Femur (tissue), 1 donor: ENCODE measurements at places on chromosomes 16 and 17.
A peak's percentile ranks its signal among the peaks of the same experiment; 100 is the strongest.

GRCh38 chr17:45902892-45903346, 8.6 kb downstream of the MAPT start:
- no peak for DNase-seq

DNA sequence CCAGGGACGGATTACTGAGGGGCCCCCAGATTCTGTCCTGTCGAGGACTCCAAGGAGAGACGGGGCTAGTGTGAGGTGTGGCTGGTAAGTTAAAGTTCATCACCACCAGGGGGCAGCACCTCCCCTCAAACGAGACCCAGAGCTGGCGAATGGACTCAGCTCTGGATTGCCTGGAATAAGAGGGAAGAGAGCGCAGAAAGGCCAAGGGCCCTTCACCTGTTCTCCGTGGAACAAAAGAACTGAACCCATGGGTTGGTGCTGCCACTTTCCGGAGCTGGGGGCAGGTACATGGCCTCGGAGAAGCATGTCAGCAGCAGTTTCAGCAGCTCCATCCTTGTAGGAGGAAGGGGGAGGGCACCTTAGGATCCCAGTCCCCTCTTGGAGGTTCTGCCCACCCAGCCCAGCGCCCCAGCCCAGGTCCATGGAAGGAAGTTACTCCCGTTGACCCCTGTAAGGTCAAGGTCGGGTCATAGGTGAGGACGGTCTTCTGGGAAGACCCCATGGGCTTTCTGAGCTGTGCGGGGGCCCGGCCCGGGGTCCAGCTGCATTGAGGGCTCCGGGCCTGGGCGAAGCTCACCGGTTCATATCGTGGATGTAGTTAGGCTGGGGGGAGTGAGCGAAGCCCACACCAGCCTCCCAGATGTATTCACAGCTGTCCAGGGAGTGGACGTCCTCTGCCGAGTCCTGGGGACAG, 10.8 kb downstream of the HID1 start:
- peak; percentile 92 for DNase-seq

DNA sequence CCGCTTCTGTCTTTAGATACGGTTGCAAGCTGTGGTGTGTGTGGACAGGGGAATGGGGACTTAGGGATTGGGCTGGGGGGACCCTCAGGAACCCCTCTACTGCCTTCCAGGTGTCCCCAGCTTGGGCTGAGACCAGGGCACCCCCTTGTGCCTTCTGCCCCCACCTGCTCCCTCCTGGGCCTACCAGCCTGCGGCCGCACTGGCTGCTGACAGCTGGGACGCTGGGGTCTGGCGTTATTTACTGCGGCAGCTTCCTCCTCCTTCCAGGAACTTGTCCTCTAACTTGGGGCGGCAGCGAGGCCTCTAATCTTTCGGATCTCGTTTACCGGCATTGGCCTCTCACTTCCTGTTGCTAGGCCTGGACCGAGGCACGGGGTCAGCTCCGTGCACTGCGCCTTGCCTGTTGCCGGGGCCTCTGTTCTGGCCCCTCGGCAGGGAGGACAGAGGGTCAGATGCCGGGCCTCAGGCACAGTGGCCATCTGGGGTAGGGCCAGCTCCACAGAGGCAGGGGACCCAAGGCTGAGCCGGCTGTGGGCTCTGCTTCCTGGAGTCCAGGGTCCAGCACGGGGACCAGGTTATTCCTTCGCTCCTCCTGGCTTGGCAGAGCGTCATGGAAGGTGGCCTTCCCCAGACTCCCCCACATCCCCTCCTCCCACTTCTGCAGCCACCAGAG, 31.8 kb downstream of the TMEM235 start:
- peak; percentile 58 for DNase-seq

GRCh38 chr17:82152114-82152513, 54.1 kb upstream of the FASN start:
- no peak for DNase-seq

DNA sequence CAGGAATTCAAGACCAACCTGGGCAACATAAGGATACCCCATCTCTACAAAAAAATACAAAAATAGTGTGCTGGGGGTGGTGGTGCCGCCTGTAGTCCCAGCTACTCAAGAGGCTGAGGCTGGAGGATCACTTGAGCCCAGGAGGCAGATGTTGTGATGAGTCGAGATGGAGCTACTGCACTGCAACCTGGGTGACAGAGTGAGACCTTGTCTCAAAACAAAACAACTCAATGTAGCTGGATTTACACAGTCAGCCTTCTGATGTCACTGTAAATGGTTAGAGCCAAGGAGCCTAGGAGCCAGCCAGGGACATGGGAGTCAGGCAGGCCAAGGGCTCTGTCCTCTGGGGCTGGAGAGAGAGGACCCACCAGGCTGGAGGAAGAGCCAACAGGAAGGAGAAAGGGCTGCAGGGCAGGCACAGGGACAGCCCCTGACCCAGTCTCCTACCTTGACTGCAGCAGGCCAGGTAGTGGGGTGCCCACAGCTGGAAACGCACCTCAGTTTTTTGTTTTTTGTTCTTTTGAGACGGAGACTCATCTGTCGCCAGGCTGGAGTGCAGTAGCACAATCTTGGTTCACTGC, 8.4 kb downstream of the CDIPT start:
- no peak for DNase-seq

- no peak for DNase-seq
Measured at GRCh38 chr17:30534298-30534697, 57.1 kb downstream of the GOSR1 start.

- DNase-seq: no peak
Measured at GRCh38 chr17:29562615-29563014, 4.2 kb downstream of the ABHD15 start.

DNA sequence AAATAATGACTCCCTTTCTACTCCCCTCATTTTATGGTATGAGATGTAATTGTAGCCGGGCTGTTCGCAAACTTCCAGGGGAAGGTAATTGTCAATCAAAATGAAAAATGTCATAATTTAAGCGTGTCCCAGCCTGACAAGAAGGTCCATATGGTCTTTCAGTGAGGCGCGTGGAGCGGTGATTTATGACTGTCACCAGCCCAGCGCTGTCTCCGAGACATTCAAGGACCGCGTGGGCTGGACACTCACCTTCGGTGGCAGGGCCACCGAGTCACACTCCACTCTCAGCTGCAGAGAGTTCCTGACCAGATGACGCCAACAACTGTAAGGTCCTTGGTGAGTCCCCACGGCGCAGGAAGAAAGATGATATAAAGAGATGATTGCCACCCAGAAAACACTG, 157.7 kb upstream of the TNRC6C start:
- DNase-seq: no peak

GRCh38 chr17:15908378-15908777, 36.6 kb upstream of the ADORA2B start:
- DNase-seq: no peak

GRCh38 chr16:56697456-56698155, 15.3 kb downstream of the MT1X start:
- no peak for DNase-seq

DNA sequence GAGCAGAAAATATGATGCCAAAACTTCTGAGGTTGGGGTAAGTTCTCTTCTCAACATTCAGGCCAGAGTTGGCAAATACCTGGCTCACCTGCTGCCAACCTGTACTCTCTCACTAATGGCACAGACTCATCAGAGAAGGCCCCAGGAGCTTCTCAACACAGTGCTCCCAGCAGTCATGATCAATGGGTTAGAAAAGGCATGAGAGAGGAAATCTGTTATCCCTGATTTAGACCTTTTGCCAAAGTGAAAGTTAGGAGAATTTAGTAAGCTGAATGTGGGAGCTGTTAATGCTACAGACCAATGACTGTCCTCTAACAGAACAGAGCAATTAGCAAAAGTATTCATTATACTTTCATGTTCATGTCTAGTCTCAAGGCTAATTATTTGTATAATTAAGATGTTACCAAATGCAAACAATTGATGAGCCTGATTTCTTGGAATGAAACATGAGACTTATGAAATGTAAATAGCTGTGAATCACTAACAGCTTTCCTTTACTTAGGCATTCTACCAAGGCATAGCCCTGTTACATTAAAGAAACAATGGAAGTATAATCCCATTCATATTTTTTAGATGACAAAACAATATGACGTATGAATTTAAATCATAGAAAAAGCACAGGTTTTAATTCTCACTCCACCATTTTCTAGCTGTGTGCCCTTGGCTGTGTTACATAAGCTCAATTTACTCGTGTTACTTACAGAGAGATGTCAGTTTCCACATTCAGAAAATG, 68.7 kb upstream of the MARCHF10 start:
- no peak for DNase-seq

GRCh38 chr17:68665373-68665772, 64.2 kb upstream of the FAM20A start:
- DNase-seq: no peak

DNA sequence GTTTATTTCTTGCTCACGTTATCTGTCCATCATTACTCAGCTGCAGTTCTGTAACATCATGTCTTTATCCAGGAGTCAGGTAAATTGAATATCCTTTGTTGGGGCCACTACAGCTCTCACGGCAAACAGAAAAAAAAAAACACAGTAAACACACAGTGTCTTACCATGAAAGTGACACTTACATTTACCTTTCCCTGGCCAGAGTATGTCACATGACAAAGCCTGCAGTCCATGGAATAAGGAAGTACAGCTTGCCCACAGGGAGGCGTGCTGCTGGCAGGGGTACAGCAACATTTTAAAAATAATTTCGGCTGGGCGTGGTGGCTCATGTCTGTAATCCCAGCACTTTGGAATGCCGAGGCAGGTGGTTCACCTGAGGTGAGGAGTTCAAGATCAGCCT, 85.7 kb upstream of the HS3ST4 start:
- no peak for DNase-seq

GRCh38 chr17:6666077-6666521, 14.5 kb downstream of the C17orf100 start:
- peak; percentile 86 for DNase-seq

DNA sequence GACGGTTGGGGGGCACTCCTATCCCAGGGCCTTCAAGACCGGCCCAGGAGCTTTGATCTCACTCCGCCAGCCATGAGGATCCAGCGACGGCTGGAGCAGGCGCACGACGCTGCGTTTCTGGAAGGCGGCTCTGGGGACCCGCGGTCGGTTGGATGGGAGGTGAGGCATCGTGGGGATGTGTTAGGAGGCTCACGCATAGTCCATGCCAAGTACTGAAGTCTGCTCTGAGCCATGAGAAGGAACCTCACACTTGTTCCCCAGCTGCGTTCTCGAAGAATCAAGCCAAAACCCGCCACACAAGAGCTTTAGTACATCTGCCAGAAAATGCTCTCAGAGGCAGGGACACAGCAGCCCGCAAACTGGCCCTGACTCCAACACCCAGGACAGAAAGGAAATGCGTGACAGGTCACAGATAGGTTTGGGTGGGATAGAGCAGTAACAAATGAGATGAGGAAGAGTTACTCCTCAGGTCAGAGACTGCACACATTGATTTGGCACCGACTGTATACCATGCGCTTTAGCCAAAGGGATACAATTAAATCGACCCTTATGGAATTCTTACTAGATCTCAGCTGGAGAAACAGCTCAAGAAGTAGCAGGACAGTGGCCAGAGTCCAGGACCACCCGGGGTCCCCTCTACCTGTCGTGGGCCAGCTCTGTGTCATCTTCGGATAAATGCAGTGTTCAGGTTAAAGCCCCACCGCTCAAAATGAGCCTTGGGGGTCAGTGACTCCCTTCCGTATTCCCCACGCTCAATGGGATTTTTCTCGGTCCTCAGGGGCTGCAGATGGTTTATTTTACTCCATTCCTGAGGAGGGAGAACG, 6.7 kb upstream of the GSG1L start:
- peak; percentile 54 for DNase-seq

- DNase-seq: no peak
Measured at GRCh38 chr17:1096215-1096614, 83.6 kb downstream of the ABR start.

GRCh38 chr17:57221366-57222350, 34.7 kb upstream of the MSI2 start:
- no peak for DNase-seq

- no peak for DNase-seq
Measured at GRCh38 chr16:78556421-78556820, 457.0 kb downstream of the WWOX start.

DNA sequence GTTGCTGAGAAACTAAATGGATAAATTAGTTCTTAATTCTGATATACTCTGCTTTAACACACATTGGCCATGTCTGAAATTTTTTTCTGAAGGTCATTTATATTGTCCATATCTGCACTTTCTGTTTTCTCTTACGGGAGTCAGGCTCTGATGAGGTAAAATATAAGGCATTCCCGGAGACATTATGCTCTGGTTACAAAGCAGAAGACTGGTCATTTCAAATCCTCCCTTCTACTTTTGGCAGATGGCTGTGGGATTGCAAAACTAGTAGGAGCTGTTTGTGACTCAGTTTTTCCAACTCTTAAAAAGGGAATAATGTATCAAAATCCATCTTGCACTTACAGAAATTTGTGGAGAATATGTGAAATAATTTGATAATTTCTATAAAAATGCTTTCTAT, 92.2 kb upstream of the CPHXL start:
- no peak for DNase-seq

GRCh38 chr17:78486228-78486802, 90.9 kb downstream of the DNAH17 start:
- DNase-seq: no peak

DNA sequence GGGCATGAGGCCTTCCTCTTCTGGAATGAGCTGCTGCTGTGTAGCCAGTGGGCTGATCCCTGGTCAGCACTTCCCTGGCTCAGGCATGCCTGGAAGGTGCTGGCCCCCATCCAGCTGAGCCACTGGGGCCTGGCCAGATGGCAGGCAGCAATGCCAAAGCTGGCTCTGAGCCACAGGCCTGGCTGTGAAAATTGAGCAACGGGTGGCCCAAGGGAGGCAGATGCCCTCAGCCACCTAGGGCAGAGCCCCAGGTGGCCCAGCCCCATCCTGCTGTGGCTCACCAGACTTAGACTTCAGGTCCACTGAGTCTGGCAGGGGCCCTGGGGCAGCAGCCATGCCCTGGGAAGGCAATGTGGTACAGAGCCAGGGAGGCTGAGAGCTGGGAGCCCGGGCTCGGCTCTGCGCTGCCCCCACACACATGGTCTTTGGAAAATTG, 8.5 kb upstream of the CRHR1 start:
- no peak for DNase-seq

DNA sequence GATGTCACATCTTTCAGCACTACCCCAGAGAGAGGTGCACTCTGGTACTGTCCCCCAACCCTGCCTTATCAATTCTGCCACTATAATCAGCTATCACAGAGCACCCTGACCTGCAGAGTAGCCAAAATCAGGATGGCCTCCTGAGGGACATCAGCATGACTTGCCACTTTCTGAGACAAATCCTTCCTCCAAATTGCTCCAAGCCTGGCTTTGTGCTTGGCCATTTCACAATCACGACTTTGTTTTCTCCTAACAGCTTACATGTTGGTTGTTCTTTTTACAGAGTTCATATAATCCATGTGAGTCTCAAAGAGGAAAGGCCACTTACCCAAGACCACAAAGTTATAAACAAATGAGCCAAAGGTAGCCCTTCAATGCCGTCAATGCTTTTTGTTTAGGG, 449.0 kb upstream of the CDH5 start:
- DNase-seq: no peak

GRCh38 chr16:84504420-84505248, at the start of gene MEAK7:
MEAK7 (minus strand) TSS chr16:84504659; CDS start chr16:84498086, 6,573 bp downstream.
- peak; percentile 99 for DNase-seq

DNA sequence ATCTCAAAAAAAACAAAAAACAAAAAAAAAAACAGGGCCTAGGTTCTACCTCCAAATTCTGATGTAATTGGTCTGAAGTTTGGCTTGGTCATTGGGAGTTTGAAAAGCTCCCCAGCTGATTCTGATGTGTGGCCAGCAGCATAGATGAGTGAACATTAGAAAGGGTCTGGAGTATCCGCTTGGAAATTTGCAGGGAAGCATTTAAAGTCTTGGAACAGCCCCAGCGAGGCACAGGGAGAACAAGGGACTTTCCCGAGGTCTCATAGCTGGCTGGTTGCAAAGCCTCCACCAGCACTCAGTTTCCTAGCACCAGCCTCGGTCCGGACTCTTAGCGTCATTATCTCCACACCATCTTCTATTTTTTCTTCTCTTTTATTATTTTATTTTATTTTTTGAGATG, 70.8 kb downstream of the RAB11FIP4 start:
- DNase-seq: no peak
